ENCODE measurements at places on chromosomes 7 and 10.

GRCh38 chr10:128149267-128150014 lies 23.2 kb upstream of the MKI67 start:
- no peak for DNase-seq

DNA sequence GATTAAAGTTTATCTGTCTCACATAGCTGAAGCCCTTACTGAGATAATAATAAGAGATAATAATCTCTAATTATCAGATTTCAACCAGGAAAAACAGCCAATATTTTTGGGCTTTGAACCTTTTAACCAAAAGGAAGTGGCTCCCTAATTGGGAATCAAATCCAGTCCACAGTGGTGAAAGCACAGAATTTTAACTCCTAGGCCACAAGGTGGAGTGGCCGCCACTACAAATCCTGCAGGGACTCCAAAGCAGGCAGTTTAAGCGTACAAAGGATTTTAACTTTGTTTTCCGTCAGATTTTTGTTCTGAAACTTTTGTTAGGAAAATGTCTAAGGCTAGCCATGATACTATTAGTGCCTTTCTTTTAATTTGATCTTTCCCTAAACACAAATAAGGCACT lies 99.6 kb upstream of the CCNY start:
- DNase-seq: no peak

DNA sequence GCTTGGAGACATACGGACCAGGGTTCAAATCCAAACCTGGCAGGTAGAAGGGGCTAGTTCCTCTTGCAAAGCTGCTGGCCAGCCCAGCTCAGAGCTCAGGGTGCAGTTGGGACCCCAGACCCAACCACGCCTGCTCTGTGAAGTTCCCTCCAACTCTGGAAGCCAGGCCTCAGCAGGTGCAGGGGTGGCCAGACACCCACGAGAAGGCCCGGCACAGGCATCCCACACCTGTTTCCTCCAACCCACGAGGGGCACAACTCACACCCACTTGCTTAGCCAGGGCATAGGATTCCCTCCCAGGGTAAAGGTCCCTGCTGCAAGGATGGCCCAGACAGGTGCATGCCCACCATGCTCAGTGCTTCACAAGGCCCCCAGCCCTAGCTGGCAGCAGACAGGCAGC lies 262.4 kb downstream of the GRID1 start:
- no peak for DNase-seq

- peak; percentile 30 for DNase-seq
Measured at GRCh38 chr10:35058134-35058533, 32.0 kb downstream of the CUL2 start.

- DNase-seq: peak; percentile 76
Measured at GRCh38 chr7:100396421-100396982, 23.2 kb downstream of the PILRA start.

DNA sequence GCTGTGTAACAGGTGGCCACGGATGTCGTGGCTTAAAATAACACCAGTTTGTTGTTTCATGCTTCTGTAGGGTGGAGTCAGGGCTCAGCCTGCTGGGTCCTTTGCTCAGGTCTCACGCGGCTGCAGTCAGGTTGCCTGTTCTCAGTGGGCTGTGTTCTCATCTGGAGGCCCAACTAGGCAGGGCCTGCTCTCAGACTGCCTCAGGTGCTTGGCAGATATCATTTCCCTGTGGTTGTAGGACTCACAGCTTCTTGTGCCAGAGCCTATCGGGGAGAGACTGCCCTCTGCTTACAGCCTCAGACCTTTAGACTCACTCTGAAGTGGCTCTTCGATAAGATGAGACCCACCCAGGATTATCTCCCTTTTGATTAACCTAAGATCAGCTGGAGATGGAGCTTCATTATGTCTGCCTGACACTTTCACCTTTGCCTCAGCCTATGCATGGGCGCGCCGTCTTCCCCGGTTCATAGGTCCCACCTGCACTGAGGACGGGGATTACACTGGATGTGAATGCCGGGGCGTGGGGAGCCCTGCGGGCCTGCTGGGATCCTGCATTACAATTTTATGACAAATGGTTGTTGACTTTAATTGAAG lies 55.3 kb downstream of the INPP5A start:
- no peak for DNase-seq

GRCh38 chr10:70302292-70302691 lies 18.5 kb upstream of the NPFFR1 start:
- DNase-seq: no peak

Data from GM10248 (cell line).